Amniotic stem cell (primary cell): ENCODE measurements at places on chromosomes 5 and 9.

- DNase-seq, result no peak
Measured at GRCh38 chr5:36041537-36041845, 25.2 kb downstream of the UGT3A2 start.

- DNase-seq, result no peak
Measured at GRCh38 chr9:97987487-97987886, 4.3 kb downstream of the ANP32B start.

- DNase-seq, result no peak
Measured at GRCh38 chr5:95599252-95599651, 20.6 kb upstream of the GPR150 start.

- DNase-seq, result no peak
Measured at GRCh38 chr9:117214416-117214815, 200.4 kb downstream of the ASTN2 start.

GRCh38 chr5:140261403-140262171, 41.3 kb downstream of the PFDN1 start:
- peak; percentile 89 for DNase-seq

- DNase-seq, result peak; percentile 66
Measured at GRCh38 chr5:127959152-127959764, 124.3 kb upstream of the SLC12A2 start.

GRCh38 chr9:121820286-121821005, 169.0 kb downstream of the DAB2IP start:
- no peak for DNase-seq

GRCh38 chr5:159163027-159163700, 46.2 kb downstream of the RNF145 start:
- DNase-seq, result no peak

- no peak for DNase-seq
Measured at GRCh38 chr5:59558501-59558900, 335.0 kb downstream of the PDE4D start.

- no peak for DNase-seq
Measured at GRCh38 chr9:76114144-76114543, 223.7 kb downstream of the PCSK5 start.

- DNase-seq, result no peak
Measured at GRCh38 chr9:135174248-135174647, 86.8 kb downstream of the OLFM1 start.

GRCh38 chr9:123026425-123026824, 7.0 kb upstream of the GPR21 start:
- no peak for DNase-seq

- no peak for DNase-seq
Measured at GRCh38 chr9:91849694-91850093, 100.3 kb downstream of the ROR2 start.

- no peak for DNase-seq
Measured at GRCh38 chr9:292915-293314, 78.2 kb downstream of the DOCK8 start.

DNA sequence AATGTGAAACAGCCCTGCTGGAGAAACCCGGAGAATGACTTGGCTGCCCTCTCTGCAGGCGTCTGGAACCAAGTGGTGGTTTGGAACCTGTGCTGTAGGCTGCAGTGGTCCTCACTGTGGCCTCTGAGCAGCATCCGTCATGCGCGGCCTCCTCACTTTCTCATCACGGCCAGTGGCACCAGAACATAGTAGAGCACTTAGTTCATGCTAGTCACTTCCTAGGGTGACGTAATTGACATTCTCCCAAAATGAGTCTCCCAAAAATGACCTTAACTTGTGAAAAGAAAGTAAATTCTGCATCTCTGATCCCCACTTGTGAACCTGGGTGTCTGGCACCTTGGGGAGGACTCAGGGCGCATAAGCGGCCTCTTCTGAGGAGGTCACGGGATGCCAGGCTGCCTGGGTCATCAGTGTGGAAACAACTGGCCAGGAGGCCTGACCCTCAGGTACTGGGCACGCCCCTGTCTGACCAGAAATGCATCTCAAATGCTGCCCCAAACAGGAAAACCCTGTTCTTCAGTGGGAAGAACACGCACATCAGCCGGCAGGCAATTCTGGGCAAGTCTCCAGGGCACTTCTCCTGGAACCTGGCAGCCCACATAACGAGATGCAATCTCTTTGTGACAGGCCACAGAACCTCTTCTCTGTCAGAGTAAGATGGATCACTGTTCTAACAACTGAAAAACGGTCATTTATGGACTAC, 36.6 kb upstream of the SPTLC1 start:
- no peak for DNase-seq

GRCh38 chr9:87479801-87480201, 17.9 kb upstream of the DAPK1 start:
- no peak for DNase-seq

DNA sequence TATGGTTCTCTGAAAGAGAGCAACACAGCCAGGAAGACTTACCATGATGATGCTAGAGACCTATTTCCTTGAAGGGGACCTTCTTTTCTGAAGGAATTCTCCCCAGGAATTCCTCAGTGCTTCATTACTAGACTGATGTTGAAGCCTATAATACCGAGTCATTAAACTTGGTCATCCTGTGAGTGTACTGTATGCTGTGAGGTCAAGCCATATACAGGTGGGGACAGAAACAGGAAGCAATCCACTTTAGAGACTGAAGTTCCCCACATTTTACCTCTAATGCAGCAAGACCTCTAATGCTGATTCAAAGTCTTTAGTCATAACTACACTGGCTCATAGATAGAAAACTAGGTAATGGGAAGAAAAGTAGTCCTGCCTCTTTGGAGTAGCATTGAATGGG, 77.1 kb upstream of the RASEF start:
- DNase-seq, result no peak

- no peak for DNase-seq
Measured at GRCh38 chr5:157626831-157627230, 25.4 kb downstream of the SOX30 start.

DNA sequence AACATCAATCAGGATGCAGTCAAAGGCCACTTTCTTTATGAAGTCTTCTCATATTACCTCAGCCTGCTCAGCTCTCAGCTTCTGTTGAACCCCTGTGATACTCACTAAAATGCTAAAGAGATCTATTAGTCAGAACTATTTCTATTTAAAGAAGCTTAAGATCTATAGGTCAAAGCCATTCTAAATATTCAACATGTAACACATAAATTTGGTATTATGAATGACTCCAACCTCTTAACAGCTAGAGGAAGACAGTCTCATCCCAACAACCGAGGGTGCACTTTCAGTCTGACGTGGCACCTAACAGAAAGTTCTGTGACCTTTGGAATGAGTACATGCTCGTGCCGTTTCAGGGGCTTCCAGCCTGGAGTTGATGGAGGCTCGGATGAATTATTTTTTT, 301.5 kb upstream of the VLDLR start:
- no peak for DNase-seq

DNA sequence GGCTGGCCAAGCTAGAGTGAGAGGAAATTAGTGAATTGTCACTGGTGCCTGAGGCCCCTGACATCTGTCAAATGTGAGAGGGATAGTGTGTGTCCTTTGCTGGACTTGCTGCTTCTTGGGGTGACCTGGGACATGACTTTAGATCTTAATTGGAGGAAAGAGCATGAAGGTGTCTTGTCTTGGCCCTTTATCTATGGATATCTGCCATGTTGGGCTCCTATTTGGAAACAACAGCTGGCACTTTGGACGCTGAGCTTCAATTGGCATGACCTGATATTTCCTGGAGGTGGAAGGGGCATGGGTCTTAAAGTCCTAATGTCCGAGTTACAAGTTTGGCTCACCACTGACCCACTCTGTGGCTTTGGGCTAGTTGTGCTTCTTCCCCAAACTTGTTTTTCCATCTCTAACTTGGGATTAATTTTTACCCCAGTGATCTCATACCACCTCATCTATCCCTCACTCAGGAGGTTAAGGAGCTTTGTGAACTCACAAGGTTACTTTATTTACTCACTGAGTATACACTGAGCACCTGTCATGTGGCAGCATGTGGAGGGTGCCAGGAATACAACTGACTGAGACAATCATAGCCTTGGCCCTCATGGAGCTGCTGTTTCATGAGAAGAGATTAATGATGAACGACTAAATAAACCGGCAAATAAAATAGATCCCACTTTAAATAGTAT, 30.1 kb upstream of the CXCL14 start:
- DNase-seq, result no peak

GRCh38 chr5:176860381-176860780, 38.8 kb downstream of the HK3 start:
- DNase-seq, result no peak

DNA sequence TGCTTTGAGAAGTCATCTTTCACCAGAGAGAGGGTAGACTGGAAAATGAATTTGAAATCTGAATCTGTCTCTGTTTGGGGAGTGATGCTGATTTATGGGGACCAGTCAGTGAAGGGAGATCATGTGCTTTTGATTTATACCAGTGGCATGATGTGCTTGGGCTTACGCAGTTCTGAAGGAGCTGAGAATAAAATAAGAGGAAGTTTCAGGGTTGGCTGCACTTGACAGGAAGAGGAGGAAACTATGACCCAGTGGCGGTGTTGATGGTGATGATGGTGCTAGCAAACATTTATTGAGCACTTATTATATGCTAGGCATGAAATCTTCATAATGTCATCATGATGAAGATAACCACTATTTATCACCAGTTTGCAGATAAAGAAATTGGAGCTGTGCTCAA, 136.4 kb upstream of the GLRA1 start:
- no peak for DNase-seq

GRCh38 chr9:126781186-126782052, 23.4 kb upstream of the ZBTB43 start:
- peak; percentile 36 for DNase-seq

GRCh38 chr9:98572054-98572627, 136.6 kb downstream of the GABBR2 start:
- DNase-seq, result no peak

DNA sequence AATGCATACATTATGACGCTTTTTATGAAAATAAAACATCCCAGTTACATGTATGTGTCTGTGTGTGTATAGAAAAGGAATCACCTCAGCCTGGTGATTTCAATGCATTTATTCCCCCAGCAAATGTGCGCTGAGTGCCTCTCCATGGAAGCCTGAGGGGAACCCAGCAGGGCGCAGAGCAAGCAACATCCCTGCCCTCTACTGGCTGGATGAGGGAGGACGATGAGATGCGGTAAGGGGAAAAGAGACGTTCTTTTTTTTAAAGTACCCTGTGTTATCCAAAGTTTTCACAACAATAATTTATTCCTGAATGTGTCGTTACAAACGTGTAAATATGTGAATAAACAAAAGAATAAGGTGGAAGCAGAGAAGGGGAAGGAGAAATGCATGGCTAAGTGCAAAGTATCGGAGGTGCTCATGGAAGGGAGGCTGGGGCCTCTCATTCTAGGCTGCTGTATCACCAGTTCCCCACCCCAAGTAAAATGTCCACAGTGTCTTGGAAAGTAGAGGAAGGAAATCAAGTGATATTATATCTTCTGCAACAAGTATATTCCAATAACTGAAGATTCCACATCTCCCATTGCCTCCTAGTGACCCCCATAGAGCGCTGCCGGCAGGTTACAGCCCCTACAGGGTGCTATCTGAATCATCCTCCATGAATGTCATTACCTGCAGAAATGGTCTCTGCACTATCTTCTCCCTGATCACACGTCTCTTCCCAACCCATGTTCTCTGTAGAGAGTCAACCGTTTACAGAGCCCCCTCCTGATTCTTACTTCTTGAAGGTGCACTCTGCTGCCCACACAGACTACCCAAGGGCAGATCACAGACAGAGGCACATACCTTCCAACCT, 13.0 kb upstream of the ABLIM3 start:
- DNase-seq, result no peak

- DNase-seq, result no peak
Measured at GRCh38 chr9:127676638-127677037, 30.1 kb upstream of the CFAP157 start.

- DNase-seq, result no peak
Measured at GRCh38 chr5:138352722-138353559, 456 bp downstream of the KDM3B start.
